ENCODE measurements at places on chromosomes 7 and 10.

DNA sequence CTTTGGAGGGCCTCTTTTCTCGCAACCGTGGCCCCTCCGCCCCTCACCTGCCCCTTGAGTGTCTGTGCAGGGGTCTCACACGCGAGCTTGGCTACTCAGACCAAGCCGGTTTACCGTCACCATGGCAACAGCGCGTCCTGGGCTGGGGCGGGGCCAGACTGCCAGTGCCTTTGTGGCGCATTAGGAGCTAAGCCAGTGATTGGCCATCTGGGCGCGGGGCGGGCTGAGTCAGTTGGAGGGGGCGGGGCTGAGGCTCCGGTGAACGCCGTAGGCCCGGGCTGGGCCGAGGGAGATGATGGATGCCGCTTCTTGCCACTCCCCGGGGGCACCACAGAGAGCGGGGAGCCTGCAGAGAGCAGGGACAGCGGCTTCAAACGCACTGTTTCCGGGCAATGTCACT is 48.7 kb upstream of the FXYD4 start:
- ATAC-seq: peak; percentile 99

DNA sequence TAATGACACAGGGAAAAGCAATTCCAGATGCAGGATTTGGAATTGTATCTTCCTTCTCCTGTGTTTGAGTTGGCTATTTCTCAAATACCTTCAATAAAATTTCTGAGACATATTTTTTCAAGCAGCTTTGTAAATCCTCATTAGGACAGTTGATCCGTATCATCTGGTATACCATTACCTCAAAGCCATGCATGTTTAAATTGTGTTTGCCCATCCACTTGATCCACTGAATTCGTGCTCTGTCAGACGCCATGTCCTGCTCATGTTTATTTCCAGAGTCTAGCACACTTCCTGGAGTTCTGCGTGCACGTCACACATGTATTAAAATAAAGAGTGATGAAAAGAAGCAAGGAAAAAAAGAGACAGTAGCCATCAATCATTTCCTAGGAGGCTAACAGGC is 141.8 kb upstream of the CDC14C start:
- ATAC-seq: no peak

DNA sequence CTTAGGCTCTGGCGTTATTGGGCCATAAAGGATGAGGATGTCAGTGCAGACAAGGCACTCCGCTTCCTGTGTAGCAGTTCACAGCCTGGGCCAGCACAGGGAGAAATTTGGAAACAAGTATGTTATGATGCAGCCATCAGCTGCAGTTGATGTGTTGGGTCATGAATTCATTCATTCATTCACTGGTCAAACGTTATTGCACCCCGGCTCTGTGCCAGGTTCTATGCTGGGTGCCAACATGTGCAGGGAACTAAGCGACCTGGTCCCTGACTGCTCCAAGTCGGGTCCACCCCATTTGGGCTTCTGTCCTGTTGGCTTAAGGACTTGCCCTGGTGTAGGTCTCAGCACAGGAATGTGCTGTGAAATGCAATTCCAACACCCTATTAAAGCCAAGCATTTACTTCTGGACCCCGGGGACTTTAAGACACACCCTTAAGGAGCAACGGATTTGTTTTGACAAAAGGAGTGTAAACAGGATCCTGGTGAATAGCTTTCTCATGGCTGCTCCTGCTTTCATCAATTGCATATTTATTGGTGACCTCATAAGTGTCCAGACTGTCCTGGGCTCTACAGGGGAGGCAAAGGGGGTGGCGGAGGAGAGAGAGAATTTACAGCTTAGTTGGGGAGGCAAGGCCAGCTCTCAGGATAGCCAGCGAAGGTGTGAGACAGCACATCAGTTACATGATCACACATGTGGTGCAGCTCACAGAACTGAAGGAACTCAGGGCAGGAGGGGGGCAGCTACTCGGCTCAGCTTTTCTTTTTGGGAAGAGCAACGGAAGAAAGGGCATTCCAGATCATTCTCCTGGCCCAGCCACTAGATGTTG is 158.6 kb downstream of the GRK5 start:
- ATAC-seq: no peak

- ATAC-seq: no peak
Measured at GRCh38 chr7:139702313-139702731, 75.5 kb downstream of the HIPK2 start.

- ATAC-seq: peak; percentile 4
Measured at GRCh38 chr10:33335551-33335800, 1.0 kb upstream of the NRP1 start.

DNA sequence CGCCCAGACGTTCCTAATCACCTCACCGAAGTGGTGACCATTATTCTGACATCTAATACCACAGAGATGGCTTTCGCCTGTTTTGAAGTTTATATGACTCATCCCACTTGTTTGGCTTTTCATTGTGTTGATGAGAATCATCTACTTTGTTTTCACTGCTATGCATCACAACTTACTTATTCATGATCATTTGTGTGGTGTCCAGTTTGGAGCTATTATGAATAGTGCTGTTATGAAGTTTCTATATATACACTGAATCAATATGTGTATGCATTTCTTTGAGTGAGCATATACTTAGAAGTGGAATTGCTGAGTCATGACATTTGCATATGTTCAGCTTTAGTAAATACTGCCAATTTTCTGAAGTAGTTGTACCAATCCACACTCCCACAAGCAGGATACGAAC is 38.6 kb upstream of the TNKS2 start:
- ATAC-seq: peak; percentile 60

DNA sequence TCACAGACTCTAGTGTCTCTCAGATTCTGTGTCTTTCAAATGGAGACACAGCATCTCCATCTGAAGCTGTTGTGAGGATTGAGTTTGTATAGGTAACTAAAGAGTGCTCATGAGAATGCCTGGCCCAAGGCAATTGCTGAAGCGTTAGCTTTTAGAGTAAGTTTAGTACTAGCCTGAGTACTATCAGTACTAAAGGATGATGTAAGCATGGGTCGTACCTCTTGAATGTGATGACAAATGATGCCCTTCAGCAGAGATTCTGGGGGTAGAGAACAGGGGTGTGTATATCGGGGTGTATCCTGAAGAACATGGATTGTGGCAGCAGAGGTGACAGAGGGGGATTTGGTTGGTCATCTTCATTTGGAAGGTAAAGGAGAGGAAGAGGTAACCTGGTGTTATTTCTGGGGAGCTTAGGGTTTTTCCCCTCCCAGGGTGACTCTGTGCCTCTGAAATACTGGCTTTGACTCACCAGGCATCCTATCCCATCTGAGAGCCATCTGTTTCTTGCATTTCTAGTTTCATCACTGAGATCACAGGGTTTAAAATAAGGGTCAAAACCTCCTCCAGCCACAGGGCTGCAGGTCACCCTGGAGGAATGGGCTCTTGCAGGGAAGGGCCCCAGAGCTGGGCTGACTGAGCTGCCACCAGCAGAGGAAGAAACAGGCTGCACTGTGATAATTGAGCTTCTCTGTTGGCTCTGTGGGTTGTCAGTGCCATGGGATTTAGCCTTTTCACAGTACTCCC is 756.0 kb downstream of the KCNMA1 start:
- ATAC-seq: no peak
